ENCODE measurements at places on chromosomes 12 and 14.

DNA sequence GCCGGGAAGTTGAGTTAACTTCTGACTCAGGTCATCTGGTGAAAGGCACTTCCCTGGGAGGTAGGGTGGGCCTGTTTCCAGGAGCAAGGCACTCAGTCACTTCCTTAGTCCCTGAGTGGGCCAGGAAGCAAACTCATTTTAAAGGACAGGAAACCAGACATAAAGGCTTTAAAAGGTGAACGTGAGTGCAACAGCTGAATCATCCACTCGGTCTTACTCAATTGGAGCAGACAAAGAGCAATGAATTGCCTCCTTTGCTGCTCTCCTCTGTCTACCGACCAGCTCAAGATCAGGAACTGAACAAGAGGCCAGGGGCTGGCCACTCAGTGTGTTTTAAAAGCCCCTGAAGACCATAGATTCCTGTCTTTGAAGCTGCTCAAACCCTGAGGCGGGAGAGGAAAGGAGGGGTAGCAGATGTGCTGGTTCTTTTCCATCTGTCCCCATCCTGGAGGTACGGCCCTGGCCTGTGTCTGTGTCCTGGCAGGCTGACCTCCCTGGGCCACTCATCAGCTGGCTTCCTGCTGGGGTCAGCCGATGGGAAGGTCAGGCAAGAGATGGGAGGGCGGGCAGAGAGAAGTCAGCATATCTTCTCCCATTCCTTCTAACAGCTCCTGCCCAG is 148.9 kb downstream of the PPM1H start:
- no peak for DNase-seq

GRCh38 chr12:119809023-119809422 is 68.1 kb downstream of the CIT start:
- DNase-seq, result no peak

GRCh38 chr14:69838881-69839416 is 40.3 kb upstream of the SMOC1 start:
- no peak for DNase-seq

GRCh38 chr12:27937768-27938167 is 34.8 kb downstream of the PTHLH start:
- no peak for DNase-seq

DNA sequence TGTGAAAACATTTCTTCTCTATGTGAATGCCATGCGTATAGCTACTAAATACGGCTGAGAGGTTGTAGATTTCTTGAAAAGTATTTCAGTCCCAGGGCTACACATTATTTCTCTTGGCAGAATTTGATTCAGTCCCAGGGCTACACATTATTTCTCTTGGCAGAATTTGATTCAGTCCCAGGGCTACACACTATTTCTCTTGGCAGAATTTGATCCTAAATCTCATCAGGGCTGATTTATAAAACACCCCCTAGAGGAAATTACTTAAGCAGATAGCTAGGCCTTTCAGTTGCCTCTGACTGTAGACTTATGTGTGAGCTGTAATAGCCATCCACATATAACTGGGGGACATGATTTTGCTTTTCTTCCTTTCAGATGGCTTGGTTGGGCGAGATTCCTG is 50.4 kb downstream of the AK7 start:
- DNase-seq, result no peak

DNA sequence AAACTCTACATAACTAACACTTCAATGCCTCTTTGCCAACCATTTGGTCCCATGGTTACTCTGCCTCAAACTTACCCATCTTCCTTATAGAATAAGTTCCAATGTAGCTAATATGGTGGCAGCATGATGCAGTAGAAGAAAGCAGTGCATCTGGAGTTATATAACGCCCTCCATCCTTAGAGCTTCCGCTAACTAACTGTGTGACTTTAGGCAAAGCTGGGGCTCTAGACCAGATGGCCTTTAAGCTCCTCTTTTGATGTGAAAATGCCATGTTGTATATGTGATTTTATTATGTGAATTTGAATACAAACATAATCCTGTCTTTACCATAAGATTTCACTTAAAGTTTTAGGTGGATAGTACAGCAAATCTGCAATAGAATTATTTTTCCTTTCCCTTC is 6.1 kb downstream of the ABCD2 start:
- no peak for DNase-seq

- DNase-seq, result no peak
Observed at GRCh38 chr12:110229409-110229808, 51.6 kb upstream of the ATP2A2 start.

GRCh38 chr14:100193417-100194357 is 34.2 kb upstream of the DEGS2 start:
- no peak for DNase-seq

DNA sequence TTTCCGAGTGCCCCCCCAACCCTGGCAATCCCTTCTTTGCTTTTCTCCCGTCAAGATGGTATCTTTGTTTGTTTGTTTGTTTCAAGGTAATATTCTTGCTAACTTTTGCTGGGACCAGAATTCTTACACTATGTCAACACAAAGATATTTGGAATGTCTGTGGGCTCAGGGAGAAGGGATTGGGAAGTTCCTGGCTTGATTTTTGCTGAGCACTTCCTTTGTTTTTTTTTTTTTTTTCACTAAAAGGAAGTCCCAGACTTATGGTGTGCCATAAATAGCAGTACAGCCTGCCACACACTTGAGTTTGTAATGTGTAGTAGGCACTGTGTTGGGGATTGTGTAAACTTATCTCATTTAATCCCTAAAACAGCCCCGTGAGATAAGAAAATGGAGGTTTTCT is 11.2 kb upstream of the RNU6-7 start:
- DNase-seq, result no peak

DNA sequence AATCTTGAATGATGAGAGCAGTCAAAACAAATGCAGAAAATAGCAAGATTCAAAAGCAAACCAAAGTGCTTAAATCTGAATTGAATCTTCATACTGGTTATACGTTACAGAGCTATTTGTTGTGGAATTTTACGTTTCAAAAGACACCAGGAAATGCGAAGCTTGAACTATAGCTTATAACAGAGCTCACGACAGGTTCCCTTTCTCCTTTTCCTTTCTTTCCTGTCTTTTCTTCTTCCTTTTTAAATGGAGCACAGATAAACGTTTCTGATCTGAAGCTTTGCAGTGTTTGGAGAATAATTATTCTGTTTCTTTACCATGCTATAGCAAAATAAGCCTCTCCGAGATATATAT is 492.6 kb upstream of the GARIN6 start:
- DNase-seq, result no peak
